H1 (cell line): ENCODE measurements at places on chromosomes 2 and 18. TPM values are rescaled to one million over a fixed set of nuclear protein-coding genes. Genes with fewer than 3 reads are reported as not detected.

GRCh38 chr2:147086715-147087114, 758.1 kb upstream of the ACVR2A start:
- H3K27ac ChIP-seq: no peak overlapping the region
- H3K4me3 ChIP-seq: no peak overlapping the region

Gene METTL5
- 74.1 and 79.7 TPM in 2 replicates for total RNA-seq

GRCh38 chr18:3281456-3282400, 19.8 kb downstream of the MYL12B start:
- no peak overlapping the region for H3K27ac ChIP-seq
- no peaks in the 10 kb centered on the region for H3K27me3 ChIP-seq
- H3K4me1 ChIP-seq: no peaks in the 10 kb centered on the region
- DNase-seq: no peak
- H3K36me3 ChIP-seq: no peaks in the 10 kb centered on the region

DNA sequence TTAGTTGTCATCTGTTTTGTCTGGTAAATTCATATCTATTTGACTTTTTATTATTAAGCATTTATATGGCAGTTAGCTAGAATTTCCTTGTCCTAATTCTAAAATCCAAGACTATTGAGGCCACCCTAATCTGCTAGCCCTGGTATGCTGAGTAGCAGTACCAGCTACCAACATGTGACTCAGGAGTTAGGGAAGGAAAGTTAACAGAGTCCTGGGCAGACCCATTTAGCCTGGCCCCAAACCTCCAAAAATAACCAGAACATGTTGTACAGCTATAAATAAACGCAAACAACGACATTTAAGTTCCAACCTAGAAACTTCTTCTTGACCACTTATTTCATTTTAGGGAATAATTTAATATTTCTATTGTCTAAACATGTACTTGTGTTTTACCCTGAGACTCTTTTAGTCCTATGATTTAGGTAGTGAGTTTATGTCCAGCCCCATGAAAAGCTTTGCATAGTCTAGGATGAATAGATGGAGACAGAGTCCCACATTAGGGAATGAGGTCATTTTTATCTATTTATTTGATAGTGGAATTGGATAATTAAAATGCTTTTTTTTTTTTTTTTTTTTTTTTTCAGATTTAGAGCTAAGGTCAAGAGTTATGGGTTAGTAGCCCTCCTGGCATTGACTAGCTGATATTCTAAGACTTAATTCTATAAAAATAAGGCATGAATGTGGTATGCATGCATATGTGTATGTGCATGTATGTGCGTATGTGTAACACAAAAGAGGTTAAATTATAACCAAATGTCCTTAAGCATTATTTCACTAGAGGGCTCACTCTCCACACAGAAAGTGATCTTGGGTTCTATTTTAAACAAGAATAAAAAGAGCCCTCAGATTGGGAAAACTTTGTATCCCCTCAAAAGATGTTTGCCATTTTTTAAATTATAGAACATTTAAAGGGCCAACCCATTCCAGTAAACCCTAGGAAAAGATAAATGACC, 160.1 kb upstream of the MAPRE2 start:
- H3K4me3 ChIP-seq: no peak overlapping the region
- H3K27ac ChIP-seq: no peak overlapping the region
- H3K4me1 ChIP-seq: no peaks in the 10 kb centered on the region
- no peaks in the 10 kb centered on the region; the same call in 1 of the 2 replicates for H3K36me3 ChIP-seq

GRCh38 chr2:70005752-70006446, 44.5 kb upstream of the ASPRV1 start:
- H3K27me3 ChIP-seq: no peaks in the 10 kb centered on the region
- H3K36me3 ChIP-seq: no peaks in the 10 kb centered on the region
- H3K4me3 ChIP-seq: no peak overlapping the region
- H3K27ac ChIP-seq: no peak overlapping the region
- DNase-seq: no peak

Gene GCKR
- 0.57 and 1.2 TPM in 2 replicates for total RNA-seq

Gene POTEI
- total RNA-seq: 0.19 and 0.20 TPM in 2 replicates

GRCh38 chr2:241842067-241842415, 16.7 kb downstream of the PDCD1 start:
- H3K4me3 ChIP-seq: no peak overlapping the region
- H3K27me3 ChIP-seq: no peaks in the 10 kb centered on the region
- H3K36me3 ChIP-seq: no peaks in the 10 kb centered on the region
- H3K4me1 ChIP-seq: peaks cover 4% of the 10 kb centered on the region; the same call in 1 of the 2 replicates
- no peak for DNase-seq
- no peak overlapping the region for H3K27ac ChIP-seq

DNA sequence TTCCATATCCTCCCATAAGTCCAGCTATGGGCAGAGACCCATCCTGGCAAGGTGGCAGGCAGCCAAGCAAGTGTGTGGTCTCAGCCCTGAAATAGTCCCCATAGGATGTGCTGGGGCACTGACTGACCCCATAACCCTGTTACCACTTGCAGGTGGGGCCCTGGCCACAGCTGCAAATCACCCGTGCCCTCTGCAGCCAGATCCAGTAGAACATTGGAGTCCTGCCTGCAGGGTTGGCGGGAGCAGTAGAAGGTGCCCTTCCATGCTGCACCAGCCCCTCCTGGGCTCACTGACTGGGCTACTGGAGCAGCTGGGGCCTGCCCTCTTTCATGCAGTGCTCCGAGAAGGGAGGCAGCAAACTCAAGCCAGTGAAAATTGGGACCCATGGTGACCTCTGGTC, 112.6 kb upstream of the MCFD2 start:
- 0 out of 2 replicates have a peak overlapping the region, but pooled peaks have one; percentile 10 for H3K27ac ChIP-seq
- DNase-seq: no peak

DNA sequence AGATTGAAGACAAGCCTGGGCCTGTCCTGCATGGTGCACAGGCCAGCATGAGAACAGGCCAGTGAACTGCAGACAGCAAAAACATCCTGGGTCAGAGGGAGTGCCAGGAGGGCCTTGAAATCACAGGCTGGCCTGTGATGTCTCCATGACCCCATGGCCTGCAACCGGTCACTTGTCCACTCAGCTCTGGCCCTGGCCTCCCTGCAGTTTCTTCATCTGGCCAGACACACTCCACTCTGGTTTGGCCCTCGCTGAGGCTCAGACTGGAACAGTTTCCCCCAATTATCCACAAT, 12.6 kb downstream of the CYRIA start:
- no peak for DNase-seq
- H3K4me3 ChIP-seq: no peak overlapping the region
- H3K27me3 ChIP-seq: no peaks in the 10 kb centered on the region
- no peak overlapping the region for H3K27ac ChIP-seq
- H3K36me3 ChIP-seq: no peaks in the 10 kb centered on the region

- no peak overlapping the region for H3K27ac ChIP-seq
- H3K4me1 ChIP-seq: peaks cover 10% of the 10 kb centered on the region
- no peaks in the 10 kb centered on the region for H3K36me3 ChIP-seq
- no peaks in the 10 kb centered on the region for H3K27me3 ChIP-seq
These were observed 190.1 kb downstream of the HAUS1 start for GRCh38 chr18:46294318-46294717.

GRCh38 chr2:99708231-99708630, 218.4 kb upstream of the REV1 start:
- H3K27ac ChIP-seq: no peak overlapping the region
- H3K4me1 ChIP-seq: no peaks in the 10 kb centered on the region
- H3K27me3 ChIP-seq: no peaks in the 10 kb centered on the region
- no peaks in the 10 kb centered on the region for H3K36me3 ChIP-seq

- H3K27me3 ChIP-seq: peaks cover 13% of the 10 kb centered on the region
- no peak overlapping the region for H3K27ac ChIP-seq
- no peak for DNase-seq
- H3K4me3 ChIP-seq: no peak overlapping the region
- no peaks in the 10 kb centered on the region for H3K36me3 ChIP-seq
These were observed 6.6 kb downstream of the FOSL2 start for GRCh38 chr2:28399289-28399688.

DNA sequence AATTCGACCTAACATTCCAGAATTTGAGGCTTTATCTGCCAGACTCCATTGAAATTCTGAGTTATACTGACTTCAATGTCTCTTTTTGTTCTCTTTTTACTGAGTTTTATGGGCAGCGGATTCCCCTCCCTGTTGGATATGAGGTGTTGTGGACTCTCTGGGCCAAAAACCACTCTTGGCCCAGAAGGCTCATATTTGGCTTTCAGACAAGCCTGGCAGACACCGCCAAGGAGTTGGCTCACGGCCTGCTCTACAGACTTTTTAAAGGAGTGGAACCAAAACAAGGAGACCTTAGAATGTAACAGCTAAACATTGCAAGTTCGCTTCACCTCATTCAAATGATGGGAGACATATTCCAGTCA, 206.4 kb upstream of the NCKAP5 start:
- H3K4me1 ChIP-seq: no peaks in the 10 kb centered on the region
- H3K27ac ChIP-seq: no peak overlapping the region
- H3K27me3 ChIP-seq: no peaks in the 10 kb centered on the region
- no peak overlapping the region for H3K4me3 ChIP-seq
- H3K36me3 ChIP-seq: no peaks in the 10 kb centered on the region
- no peak for DNase-seq

- no peaks in the 10 kb centered on the region for H3K4me1 ChIP-seq
- no peaks in the 10 kb centered on the region for H3K27me3 ChIP-seq
- no peak overlapping the region for H3K4me3 ChIP-seq
- H3K36me3 ChIP-seq: no peaks in the 10 kb centered on the region
These were observed 197.5 kb downstream of the FAM210A start for GRCh38 chr18:13528739-13529392.

Gene AQP12A
- not detected in 2 replicates for total RNA-seq

Gene PRSS56
- not detected in 2 replicates for total RNA-seq

Gene ABCB11
- not detected in 2 replicates for total RNA-seq

DNA sequence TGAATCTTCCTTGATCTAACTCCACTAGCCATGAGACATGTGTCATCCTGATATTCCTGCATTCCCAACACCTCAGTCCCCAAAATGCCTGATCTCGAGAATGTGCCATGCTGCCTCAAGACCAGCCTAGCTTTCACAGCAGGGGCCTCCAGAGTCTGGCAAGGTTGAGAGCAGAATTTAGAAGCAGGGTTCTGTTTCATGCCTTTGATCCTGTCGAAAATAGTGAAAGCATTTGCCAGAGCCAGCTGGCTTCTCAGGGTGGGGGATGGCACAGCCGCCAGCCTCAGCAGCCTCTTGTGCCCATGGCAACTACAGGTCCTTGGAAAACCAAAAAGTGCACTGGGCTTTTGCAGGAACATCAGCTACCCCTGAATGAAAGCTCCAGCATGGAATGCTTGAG, 143.5 kb downstream of the RTN4 start:
- no peaks in the 10 kb centered on the region for H3K27me3 ChIP-seq
- DNase-seq: no peak
- no peaks in the 10 kb centered on the region for H3K36me3 ChIP-seq
- no peak overlapping the region for H3K4me3 ChIP-seq
- H3K4me1 ChIP-seq: no peaks in the 10 kb centered on the region

Gene ZNF638
- total RNA-seq: 143 and 144 TPM in 2 replicates

Gene PLB1
- 0.15 and 0.20 TPM in 2 replicates for total RNA-seq

DNA sequence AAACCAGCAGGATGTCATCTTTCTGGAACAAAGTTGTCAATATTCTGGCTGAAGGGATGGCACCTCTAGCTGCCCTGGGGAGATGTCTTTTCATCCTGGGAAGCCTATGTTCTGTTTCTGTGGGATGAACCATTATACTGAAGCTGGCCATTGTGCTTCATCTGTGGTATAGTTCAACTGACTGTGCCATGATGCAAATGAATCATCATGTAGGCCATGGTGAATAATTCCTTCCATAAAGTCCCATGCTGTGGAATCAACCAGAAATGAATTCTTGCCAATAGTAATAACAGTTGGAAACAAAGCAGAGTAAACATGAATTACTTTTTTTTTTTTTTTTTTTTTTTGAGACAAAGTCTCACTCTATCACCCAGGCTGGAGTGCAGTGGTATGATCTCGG, 64.1 kb upstream of the CNGA3 start:
- no peaks in the 10 kb centered on the region for H3K36me3 ChIP-seq
- no peaks in the 10 kb centered on the region; the same call in 1 of the 2 replicates for H3K27me3 ChIP-seq
- DNase-seq: no peak
- no peak overlapping the region for H3K4me3 ChIP-seq
